ENCODE measurements at places on chromosomes 12 and 14.

DNA sequence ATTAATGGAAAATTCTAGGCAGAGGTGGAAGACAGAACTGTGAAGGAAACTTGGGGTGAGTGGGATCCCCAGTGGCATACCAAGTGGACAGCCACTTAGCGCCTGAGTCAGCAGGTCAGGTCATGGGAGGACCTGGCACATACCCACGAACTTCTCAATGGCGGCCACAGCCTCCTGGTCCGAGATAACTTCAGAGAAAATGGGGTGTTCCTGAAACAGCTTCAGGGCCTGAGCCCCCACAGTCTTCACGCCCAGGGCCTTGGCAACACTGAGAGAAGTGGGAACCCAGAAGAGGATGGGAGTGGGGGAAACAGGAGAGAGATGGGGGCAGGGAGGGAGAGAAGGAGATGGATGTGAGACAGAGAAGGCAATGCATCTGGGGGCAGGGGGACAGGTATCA is 9.9 kb downstream of the SDS start:
- no peak for DNase-seq

GRCh38 chr14:25055992-25056687 is 6.2 kb upstream of the STXBP6 start:
- DNase-seq: no peak

- no peak for DNase-seq
Measured at GRCh38 chr14:23610090-23610814, 25.9 kb upstream of the DHRS2 start.

- no peak for DNase-seq
Measured at GRCh38 chr14:74531467-74531866, 37.9 kb downstream of the ISCA2 start.

- no peak for DNase-seq
Measured at GRCh38 chr14:58821421-58821820, 183.7 kb downstream of the DACT1 start.

GRCh38 chr14:101063121-101063520 is 159.6 kb upstream of the RTL1 start:
- DNase-seq: no peak

DNA sequence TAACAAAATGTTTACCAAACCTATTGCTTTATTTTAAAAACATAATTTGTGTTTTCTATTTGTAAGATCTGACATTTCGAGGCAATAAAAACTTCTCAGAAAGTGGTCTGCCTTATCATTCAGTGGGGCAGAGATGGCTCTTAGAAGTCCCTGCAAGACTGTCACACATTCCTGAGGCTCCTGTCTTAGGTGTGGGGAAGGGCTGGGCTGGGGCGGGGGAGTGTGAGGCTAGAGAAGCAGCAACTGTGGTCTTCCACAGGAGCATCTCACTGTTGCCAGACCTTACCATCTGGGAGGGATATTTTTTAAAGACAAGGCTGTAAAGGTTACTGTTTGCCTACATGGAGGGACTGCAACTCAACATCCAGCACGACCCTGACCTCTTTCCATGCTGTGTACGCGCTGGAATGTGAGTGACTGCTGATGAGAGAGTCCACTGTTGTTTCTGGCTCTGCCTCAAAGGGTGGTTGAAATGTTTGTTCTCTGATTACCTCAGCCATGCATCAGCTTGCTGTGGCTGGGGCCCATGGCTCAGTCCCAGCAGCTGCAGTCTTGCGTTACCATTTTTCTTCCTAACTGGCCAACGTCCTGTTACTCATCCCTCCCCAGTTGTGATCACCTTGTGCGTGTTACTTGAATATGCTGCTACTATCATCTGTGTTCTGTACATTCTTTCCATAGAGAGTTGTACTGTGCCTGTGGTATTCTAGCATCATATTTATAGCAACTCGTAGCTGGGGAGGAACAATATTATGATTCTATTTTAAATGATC is 12.4 kb downstream of the ERG28 start:
- no peak for DNase-seq

DNA sequence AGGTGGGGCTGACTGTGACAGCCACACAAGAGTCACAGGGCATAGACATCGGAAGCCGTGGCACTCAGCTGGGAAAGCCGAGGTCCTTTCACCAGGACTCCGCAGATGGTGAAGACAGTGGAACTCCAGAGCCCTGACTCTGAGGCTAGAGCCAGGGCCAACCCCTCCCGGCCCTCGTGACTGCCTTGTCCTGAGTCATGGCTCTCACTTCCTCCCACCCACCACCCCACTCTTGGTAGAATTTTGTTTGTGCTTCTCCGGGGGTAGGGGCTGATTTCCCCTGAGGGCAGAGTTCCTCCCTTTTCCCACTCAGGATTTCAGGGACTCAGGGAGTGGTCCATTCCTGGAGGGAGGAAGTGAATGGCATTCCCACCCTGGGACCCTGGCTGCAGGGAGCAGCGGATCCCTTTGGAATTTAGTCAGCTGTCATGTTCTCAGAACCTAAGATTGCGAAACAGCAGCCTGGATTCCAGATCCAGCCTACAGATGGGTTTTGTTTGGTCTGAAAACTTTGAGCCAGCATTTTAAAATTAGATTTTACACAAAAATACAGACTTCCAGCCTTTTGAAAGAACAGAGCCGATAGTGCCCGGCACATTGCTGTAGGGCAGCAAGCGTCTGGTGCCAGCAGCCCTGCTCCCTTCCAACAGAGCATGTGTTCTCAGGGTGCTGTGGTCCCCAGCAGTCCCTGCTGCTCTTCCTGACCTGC is 50.7 kb downstream of the TPCN1 start:
- no peak for DNase-seq

- no peak for DNase-seq
Measured at GRCh38 chr14:99475660-99476059, 5.0 kb downstream of the SETD3 start.

DNA sequence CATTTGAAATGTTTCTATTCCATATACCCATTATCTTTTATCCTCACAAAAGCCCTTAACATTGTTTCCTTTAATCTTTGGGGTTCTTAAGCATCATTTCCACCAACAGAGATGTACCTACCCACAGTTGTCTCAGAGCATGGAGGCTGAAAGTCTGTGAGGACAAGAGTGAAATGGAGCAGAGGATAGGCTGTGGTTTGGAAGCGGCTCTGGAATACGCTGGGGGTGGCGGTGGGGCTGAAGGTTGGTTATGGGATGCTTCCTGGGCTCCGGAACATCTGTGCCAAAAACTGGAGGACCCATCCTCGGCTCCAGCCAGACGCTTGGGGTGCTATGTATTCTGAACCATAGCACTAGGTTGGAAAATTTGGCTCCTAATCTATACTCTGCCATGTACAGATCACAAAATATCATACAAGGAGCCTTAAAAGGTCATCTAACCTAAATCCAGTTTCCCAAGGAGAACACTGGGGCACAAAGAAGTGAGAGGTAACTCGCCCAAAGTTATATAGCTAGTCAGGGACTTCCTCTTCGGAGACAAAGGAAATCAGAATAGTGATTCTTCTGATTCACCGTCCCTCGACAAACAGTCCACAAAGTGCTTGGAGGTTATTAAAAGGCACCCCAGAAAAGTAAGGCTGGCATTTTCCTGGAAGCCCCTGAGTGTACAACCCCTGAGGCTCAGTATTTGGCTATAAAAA is 2.5 kb downstream of the PPP1R3E start:
- no peak for DNase-seq

DNA sequence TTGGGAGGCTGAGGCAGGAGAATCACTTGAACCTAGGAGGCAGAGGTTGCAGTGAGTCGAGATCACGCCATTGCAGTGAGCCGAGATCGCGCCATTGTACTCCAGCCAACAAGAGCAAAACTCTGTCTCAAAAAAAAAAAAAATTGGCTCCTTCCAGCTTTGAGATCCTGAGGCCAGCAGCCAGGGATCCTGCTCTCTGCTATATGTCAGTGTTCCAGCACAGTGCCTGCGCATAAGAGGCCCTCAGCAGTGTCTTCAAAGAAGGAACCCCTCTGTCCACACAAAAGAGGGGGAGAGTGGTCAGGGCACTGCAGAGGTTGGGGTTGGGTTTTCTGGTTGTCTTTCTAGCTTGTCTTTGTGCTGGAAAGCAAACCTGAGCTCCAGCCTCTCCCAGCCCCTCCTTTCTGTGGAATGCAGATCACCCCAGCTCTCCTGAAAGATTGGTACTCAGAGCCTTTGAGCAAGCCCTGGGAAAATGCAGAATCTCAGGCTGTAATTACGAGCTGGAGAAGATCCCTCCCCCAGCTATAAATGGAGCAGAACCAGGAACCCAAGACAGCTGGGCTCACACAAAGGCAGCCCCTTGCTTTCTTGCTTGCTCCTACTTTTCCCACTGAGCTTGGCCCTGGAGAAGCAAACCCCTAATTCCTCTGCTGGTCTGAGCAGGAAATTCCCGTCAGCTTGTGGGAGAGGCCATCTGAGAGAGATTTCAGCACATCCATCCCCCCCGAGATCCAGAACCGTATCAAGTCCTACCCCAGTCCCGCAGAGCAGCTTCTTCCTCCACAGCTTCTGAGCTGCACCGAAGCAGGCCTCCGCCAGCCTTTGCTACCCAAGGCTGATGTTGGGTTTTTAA is 205.7 kb downstream of the ZFP36L1 start:
- no peak for DNase-seq

- DNase-seq: no peak
Measured at GRCh38 chr12:113292091-113292490, 42.8 kb downstream of the SLC8B1 start.

- no peak for DNase-seq
Measured at GRCh38 chr14:27389402-27389801, 791.6 kb upstream of the NOVA1 start.

- DNase-seq: no peak
Measured at GRCh38 chr12:57237596-57237931, 8.1 kb downstream of the SHMT2 start.

DNA sequence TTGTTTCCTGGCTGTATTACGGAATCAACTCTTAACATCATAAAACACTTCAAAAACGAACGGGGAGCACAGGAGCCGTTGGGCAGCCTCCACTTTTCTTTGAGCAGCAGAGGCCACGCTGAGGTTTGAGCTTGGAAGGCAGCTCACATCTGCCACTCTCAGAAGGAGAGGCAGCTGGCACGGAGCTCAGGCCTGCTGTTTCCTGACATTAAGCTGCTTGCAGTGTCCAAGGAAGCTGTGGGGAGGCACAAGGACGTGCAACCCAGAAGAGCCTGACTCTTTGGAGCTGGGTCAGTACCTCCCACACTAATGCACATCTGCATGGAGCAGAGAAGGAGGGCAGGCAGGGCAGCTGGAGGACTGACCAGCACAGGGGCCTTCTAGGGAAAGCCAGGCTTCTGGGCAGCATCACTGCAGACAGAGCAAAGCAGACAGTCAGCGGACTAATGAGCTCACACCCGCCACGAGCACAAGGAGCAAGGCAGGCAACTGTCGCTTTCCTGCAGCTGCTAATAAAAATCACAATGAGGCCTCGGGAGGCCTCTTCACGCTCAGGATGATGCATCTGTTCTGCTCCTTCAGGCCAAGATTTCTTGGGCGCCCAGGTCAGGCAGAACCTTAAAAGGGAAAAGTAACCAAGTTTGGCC is 211.1 kb downstream of the GLT1D1 start:
- DNase-seq: no peak

Data from NCI-H1048 (cell line).